ENCODE measurements at places on chromosomes 13 and 19.

DNA sequence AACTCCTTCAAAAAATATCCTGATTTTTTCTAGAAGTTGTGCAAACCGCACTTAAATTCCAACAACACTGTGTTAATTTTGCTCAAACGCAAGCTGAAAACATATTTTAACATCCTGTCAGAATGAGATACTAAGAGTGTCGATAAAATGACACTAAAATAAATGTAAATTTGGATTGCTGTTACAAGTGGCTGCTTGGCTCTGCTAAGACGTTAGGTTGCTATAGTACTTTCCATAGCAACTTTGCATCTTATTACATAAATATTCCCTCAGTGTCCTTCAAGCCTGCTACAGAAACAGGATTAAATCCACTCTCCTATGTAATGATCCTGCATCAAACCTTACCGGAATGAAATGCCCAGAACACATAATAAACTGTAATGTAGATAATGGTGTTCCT is 292.1 kb downstream of the DNAJC15 start:
- no peak for DNase-seq

DNA sequence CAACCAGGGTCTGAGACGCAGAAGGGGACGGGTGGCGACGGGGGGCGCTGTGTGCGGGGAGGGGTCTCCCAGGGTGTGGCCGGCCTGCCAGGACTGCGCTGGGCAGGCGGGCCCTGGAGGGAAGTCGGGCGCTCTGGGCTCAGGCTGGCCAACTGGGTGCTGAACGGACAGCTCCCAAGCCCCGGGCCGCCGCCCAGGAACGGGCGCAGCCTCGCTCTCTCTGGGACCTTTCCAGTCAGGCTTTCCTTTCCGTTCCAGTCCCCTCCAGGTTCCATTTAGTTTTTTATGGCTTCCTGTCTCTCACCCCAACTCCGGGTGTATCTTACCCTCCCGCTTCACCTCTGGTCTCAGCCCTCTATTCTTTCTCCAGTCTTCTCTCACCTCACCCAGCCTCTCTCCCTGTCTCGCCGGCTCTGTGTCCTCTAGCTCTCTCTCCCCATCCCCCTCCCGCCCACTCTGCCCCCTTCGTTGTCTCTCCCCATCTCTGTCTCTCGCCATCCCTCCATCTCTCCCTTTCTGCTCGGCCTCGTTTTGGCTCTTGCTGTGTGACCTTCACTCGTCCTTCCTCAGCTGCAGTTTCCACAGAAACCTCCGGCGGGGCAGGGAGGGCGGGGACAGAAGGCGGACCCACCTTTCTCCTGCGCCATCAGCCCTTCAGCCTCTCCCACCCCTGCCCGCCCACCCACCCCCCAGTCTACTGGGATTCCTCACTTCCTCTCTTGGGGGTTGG is 3.3 kb upstream of the ATP1A3 start:
- peak; percentile 41 for DNase-seq

- DNase-seq = no peak
Observed at GRCh38 chr19:29529646-29530539, 4.1 kb downstream of the VSTM2B start.

GRCh38 chr13:92172191-92172590 is 773.8 kb downstream of the GPC5 start:
- no peak for DNase-seq

- DNase-seq = no peak
Observed at GRCh38 chr13:41443969-41444368, 13.4 kb upstream of the RGCC start.

DNA sequence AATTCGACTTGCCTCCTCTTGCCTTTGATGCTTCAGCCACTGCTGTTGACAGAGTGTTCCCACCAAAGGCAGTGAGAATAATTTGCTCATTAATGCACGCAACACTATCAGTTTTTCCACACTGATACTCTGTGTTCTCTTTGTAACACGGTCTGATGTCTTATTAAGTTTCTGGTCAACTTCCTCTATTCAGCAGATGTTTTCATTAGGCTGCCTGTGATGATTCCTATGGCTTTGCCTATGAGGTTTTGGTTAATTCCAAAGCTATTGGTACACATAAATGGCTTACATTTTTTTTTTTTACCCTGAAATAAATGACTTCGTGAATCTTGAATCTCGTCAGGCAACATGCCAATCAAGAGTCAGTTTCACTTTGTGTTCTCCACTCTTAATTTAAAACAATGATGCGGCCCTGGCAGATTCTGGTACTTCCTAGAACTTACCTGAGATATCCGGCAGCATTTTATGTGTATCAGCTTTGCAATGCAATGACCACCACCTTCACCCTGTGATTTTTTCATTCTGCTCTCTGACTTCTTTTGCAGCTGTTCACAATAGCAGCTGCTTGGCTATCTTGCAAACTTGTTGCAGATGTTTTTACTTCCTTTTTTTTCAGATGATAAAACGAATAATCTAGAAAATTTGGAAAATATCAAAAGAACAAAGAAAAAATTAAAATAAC is 27.5 kb upstream of the KL start:
- no peak for DNase-seq

DNA sequence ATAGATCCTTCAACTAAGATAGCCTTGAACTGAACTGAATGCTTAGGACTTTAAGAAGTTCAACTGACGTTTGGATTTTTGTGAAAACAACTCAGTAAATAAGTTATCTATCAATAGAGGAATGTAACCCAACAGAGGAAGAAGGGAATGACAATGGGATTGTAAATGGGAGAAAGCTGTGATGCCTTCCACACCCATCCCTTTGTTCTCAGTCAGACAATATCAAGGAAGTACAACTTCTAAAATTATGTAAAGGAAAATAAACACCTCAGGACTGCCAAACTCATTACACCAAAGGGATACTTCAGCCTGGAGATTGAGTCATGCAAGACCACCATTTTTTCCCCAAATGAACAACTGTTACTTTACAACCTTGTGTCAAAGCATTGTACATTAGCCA is 21.1 kb downstream of the CEACAM8 start:
- no peak for DNase-seq

- DNase-seq = no peak
Observed at GRCh38 chr19:54560881-54561385, 12.7 kb upstream of the LILRA2 start.

GRCh38 chr19:10871711-10872545 is 575 bp downstream of the CARM1 start:
- DNase-seq = peak; percentile 51

DNA sequence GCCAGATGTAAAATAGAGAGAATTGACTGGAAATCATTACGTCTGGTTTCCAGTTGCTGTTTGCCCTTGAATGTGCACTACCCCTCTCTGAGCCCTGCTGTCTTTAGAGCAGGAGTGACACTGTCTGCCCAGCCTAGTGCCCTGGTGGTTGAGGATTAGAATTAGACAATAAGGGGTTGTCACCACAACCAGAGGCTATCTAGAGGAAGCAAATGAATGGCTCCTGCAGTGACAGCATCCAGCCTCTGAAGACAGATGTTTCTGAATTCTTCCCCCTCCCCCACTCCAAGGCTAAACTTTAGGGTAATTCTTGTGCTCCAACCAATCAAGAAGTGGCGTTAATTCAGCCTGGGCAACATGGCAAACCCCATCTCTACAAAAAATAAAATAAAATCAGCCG is 2.0 kb downstream of the RAB8A start:
- DNase-seq = no peak

DNA sequence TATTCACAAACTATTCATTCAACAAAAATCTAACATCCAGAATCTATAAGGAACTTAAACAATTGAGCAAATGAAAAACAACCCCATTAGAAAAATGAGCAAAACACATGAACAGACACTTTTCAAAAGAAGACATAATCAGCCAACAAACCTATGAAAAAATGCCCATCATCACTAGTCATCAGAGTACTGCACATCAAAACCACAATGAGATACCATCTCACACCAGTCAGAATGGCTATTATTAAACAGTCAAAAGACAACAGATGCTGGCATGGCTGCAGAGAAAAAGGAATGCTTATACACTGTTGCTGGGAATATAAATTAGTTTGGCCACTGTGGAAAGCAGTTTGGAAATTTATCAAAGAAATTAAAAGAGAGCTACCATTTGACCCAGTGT is 487.6 kb downstream of the GPC6 start:
- DNase-seq = no peak

GRCh38 chr19:5130371-5131030 is 161.6 kb downstream of the KDM4B start:
- DNase-seq = peak; percentile 81

- DNase-seq = peak; percentile 39
Observed at GRCh38 chr13:30616927-30617314, 799 bp upstream of the USPL1 start.

DNA sequence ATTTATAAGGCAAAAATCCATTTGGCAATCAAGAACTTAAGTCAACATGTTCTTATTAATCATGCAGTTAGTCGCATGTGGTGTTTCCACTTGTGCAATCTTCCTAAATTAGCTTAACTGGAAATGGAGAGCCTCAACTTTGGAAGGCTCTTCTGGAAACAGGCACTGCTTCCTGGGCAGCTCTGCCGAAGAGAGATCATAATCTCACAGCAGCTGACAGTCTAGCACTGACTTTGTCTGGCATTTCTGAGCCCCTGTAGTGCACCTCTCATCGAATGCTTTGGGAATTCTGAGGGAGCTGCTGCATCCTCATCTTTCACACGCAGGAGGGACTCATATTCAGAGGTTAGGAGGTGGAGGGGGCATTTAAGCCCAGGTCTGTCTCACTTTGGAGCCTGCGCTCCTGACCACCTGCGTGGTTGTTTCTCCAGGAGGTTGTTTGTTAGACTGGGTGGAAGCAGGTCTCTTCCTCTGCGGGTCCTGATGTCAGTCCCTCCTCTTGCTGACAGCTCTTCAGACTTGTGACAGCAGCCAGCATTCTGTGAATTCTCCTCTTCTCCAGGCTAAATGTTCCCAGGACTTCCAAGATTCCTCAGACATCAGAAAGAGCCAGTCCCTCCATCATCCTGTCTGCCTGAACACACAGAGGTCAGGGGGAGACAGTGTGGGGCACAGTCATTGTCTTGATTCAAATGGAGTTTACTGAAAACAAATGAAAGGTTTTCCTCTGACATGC is 100.4 kb upstream of the GJB6 start:
- DNase-seq = no peak

DNA sequence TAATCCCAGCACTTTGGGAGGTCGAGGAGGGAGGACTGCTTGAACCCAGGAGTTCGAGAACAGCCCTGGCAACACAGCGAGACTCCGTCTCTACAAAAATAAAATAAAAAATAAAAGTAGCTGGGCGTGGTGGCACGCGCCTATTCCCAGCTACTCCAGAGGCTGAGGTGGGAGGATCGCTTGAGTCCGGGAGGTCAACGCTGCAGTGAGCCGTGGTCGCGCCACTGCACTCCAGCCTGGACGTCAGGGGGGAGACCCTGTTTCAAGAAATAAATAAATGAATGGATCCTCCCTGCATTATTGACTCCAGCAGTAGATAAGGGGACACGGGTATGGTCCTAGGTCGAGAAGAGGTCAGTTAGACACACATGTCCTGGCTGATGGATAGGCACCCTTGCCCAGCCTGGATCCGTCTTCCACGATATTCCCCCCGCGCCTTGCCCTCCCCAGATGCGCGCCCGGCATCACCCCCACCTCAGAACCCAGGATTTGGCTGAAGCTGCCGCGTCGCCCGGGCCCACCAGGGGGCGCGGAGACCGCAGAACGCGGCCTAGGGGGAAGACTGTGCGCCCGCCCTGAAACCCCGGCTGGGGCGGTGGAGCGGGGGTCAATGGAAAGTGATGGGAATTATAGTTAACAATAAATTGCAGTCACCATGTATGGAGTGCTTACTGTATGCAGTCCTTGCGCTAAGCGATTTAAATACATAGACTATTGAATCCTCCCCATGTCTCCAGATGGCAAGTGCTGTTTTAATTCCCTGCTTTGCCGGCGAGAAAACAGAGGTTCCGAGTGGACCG is 2.1 kb upstream of the HOOK2 start:
- DNase-seq = peak; percentile 84

DNA sequence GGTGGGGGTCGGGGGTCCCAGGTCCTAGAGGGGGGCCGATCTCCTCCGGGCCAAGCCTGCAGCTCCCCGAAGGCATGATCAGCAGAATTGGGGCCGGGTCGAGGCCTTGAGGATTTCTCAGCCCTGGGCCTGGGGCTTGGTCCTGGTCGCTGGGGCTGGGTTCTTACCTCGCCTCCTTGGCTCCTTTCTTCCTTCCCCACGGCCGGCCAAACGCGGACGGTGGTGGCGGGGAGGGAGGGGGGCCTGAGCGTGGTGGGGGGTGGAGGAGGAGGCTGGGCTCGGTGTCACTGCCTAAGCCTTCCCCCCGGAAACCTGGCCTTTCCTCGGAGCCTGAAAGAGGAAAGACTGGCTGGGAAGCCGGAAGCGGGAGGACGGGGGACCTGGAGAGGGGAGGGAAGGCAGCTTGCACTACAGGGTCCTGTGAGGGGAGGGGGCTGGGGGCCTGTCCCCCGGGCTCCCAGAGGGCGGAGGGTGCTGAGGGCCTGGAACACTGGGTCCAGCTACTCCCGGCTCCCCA is at the start of gene ZNF579:
Gene ZNF579, minus strand, starts transcription at position 221 of the 517 bp plus-strand sequence. CDS start 1,209 bp downstream, outside the sequence.
- peak; percentile 72 for DNase-seq

DNA sequence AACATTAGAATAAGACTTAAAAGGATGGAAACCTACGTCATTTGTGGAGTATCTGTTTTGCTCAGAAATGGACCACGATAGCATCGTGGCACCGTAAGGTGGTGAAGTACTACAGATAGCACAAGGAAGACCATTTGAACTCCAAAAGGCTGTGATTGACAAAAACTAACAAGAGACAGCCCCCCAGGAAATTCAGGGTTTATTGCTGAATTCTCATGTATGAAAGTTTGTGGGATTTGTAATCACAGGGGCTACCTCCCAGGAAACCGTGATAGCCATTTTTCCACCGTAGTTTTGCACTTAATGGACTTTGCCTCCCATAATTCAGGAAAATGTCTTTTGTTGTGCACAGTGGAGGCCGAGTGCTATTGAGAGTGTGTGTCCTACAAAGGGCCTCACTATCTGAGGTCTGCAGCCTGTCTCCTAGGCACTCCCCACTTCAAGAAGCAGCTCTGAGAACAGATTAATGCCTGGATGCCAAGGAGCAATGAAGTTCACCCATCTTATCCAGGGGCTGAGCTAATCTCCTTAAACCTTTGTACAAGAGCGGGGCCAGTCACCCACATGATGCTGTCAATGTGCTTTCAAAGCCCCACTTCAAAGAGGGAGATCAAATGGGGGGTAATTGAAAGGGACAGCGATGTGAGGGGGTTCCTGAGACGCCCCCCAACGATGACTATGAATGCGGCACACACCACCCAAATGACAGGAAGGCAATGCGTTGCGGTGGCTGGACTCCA is 182.6 kb downstream of the COL4A1 start:
- DNase-seq = no peak

- DNase-seq = no peak
Observed at GRCh38 chr19:13838435-13839129, 38.4 kb upstream of the NANOS3 start.
